ENCODE measurements at places on chromosomes 5 and 9. TPM values are rescaled to one million over a fixed set of nuclear protein-coding genes. Genes with fewer than 3 reads are reported as not detected.

LPAR1 gene
- polyA plus RNA-seq, result 28.8 TPM

FCN2 gene
- 0.52 TPM for polyA plus RNA-seq

PCDHA11 gene
- polyA plus RNA-seq, result 0.16 TPM

CDX1 gene
- 0.54 TPM for polyA plus RNA-seq

PGM5 gene
- polyA plus RNA-seq, result 49.6 TPM

PCDHA3 gene
- polyA plus RNA-seq, result 0.45 TPM

GMCL2 gene
- 0.07 TPM for polyA plus RNA-seq

SCGB3A2 gene
- polyA plus RNA-seq, result not detected

RNF183 gene
- polyA plus RNA-seq, result 5.2 TPM

GDNF gene
- 12.9 TPM for polyA plus RNA-seq
